NCI-H1694 treated with DMSO at 0.1 percent for 48 hours (cell line): ENCODE measurements at places on chromosomes 16 and 17.
A peak's percentile ranks its signal among the peaks of the same experiment; 100 is the strongest.

DNA sequence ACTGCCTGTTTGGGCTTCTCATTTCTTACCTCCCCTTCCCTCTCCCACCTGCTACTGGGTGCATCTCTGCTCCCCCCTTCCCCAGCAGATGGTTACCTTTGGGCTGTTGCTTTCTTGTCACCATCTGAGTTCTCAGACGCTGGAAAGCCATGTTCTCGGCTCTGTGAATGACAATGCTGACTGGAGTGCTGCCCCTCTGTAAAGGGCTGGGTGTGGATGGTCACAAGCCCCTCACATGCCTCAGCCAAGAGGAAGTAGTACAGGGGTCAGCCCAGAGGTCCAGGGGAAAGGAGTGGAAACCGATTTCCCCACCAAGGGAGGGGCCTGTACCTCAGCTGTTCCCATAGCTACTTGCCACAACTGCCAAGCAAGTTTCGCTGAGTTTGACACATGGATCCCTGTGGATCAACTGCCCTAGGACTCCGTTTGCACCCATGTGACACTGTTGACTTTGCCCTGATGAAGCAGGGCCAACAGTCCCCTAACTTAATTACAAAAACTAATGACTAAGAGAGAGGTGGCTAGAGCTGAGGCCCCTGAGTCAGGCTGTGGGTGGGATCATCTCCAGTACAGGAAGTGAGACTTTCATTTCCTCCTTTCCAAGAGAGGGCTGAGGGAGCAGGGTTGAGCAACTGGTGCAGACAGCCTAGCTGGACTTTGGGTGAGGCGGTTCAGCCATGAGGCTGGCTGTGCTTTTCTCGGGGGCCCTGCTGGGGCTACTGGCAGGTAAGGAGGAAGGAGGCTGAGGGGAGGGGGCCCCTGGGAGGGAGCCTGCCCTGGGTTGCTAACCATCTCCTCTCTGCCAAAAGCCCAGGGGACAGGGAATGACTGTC is at the start of gene CD68:
CD68 (plus strand) TSS at position 638 of the 833 bp plus-strand sequence; CDS start at position 678, 40 bp downstream.
- DNase-seq = no peak

DNA sequence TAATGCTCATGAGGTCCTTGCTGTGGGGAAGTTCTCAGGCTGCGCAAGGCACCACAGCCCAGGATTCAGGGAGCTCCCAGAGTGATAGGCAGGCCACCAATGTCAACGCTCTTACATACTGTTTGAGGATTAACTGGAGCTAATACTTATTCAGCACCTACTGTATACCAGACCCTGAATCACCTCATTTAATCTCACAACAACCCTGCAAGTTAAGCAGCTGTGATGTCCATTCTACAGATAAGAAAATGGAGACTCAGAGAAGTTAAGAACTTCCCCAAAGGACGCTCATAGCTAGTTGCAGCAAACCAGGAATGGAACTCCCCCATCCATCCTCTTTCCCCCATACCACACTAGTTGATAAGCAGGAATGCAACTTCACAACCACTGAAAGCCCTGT is 25.5 kb upstream of the CCR7 start:
- DNase-seq = no peak

- no peak for DNase-seq
Observed at GRCh38 chr17:38545531-38546225, 60.1 kb downstream of the SRCIN1 start.

DNA sequence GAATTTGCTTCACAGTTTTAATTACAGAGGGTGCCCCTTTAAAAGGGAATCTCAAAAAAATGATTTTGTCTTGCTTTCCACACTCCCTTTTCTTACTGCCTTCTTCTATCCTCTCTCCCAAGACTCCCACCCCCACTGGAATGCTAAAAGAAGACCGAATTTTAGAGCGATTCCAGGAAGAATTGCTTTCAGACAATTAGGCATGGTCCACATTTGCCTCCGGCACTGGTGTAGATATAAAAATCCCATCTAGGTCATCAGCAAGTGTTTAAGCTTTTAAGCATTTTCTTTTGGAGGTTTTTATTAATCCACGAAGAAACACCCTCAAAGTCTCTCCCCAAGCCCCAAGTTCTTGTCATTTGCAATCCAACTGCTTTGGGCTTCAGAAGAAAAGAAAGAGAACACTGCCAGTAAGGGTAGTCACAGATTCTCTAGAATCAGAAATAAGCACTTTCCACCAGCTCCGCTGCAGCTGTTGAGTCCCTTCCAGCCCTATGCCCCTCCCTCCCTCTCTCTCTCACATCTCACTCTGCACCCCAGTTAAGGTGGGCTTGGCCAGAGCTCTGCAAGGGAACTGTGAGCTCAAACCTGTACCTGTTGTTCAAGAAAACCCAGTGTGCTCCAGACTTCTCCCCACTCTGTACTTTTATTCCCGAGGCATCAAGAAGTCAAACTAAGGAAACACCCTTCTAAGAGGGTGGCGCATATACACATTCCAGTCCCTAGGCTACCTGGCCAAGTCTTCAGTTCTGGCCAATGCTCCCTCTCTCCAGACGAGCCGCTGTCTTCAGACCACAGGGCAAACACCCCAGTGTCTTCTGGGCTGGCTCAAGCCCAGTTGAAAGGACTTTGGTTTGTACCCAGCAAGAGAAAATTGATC is 170.2 kb downstream of the RGS9 start:
- no peak for DNase-seq

DNA sequence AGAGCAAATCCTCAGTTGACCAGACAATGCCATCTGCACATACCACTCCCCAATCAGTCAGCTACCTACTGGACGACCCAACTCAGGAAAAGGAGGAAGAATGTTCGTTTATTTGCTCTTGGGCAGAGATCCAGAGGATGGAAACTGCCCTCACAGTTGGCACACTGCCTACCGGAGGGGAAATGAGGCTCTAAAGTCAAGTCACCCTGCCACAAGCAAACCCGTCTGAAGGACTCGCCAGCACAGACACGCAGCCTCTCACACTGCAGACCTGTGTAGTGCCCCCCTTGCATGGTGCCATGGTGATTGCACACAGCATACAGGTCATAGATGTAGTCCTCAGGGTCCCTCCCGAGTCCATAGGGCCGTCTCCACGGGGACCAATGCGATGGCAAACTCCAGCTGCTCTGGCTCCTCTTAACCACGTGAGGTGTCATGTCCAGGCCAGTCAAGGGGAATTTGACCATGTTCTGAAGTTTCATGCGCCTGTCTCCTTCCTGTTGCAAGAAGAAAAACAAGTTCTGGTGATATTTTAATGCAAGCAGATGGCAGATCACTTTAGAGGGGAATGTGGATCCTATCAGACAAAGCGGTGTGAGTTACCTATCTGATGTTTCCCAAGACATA is 69.5 kb downstream of the USP31 start:
- no peak for DNase-seq

DNA sequence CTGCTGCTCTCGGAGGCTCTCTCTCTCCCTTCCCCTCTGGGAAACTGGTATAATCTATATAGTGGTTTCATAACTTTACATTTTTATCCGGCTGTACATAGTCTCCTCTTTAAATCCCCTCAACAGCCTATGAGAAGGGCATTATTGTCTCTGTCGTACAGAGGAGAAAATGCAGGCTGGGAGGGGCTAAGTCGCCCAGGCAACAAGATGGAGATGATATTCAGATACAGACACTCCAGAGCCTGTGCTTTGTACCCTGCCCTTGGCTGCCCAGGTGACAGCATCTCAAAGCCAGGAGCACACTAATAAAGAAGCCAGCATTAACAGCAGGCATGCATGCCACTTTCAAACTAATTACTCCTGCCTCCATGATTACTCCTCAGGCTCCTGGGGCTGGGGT is 4.7 kb upstream of the EIF1 start:
- no peak for DNase-seq

GRCh38 chr16:14095883-14096551 is 24.9 kb downstream of the MRTFB start:
- DNase-seq = no peak

- no peak for DNase-seq
Observed at GRCh38 chr17:45222289-45222995, 757 bp downstream of the FMNL1 start.

DNA sequence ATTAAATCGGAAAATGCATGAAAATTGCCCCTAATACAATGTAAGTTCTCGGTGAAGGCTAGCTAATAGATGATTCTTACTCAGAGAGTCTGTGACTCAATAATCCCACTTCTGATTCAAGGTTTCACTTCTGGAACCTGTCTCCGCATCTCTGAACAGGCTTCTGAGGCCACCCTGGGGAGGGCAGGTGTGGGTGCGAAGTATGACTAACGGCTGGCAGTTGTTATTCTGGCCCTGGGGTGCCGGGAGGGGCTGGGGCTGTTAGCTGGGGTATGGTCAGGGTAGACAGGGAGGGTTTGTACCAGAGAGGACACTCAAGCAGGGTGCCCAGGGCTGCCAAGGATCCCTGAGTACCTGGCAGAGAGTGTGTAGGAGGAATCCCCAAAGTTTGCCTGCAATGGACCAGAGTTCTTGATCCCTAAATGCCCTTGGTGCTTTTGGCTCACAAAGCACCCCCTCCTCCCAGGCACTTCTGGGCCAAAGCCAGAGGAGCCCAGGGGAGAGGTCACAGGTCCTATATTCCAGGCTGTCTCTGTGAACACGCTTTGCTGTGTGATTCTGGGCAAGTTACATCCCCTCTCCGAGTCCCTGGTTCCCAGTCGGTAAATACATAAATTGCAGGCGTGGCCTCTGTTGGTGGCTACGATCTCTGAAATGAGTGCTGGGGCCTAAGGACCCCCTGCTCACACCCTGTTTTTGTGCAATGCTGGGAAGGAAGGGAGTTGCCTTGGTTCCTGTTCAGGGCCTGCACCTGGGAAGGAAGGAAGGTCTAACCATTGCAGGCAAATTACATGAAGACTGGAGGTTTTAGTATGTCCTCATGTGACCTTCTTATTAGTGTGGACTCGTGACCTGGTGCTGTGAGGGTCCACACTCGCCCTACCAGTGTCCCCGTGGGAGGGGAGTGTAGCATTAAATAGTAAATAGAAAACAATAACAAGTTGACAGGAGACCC is 49.9 kb upstream of the CPNE2 start:
- no peak for DNase-seq

DNA sequence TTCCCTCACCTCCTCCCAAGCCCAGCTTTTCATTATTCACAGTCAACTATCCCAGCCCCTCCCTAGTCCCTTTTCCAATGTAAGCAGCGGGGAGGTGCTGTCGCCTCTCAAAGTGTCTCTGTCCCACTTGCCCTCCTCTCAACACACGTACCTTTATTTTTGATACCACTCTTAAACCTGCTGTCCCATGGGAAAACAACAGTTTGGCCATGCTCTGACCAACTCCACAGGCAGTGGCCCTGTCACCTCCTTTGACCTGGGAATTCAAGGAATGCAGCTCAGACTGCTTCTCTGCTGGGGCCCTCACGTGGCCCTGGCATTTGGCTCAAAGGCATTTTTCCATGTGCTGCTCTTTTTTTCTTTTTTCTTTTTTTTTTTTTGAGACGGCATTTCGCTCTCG is 4.2 kb downstream of the LYRM9 start:
- DNase-seq = no peak

GRCh38 chr17:4174556-4174955 is 31.6 kb downstream of the CYB5D2 start:
- no peak for DNase-seq

GRCh38 chr17:78970834-78971755 is 8.6 kb downstream of the LGALS3BP start:
- DNase-seq = peak; percentile 62

- peak; percentile 42 for DNase-seq
Observed at GRCh38 chr17:39618956-39619785, 7.6 kb upstream of the PPP1R1B start.

GRCh38 chr16:17206712-17207111 is 264.0 kb downstream of the XYLT1 start:
- no peak for DNase-seq
